RPMI7951 (cell line): ENCODE measurements at places on chromosomes 2 and 18. TPM values are rescaled to one million over a fixed set of nuclear protein-coding genes. Genes with fewer than 3 reads are reported as not detected.
A peak's percentile ranks its signal among the peaks of the same experiment; 100 is the strongest.

The SLC4A3 gene
- 2.8 and 3.0 TPM in 2 replicates for total RNA-seq

The ANTXR1 gene
- 51.3 and 69.7 TPM in 2 replicates for total RNA-seq

DNA sequence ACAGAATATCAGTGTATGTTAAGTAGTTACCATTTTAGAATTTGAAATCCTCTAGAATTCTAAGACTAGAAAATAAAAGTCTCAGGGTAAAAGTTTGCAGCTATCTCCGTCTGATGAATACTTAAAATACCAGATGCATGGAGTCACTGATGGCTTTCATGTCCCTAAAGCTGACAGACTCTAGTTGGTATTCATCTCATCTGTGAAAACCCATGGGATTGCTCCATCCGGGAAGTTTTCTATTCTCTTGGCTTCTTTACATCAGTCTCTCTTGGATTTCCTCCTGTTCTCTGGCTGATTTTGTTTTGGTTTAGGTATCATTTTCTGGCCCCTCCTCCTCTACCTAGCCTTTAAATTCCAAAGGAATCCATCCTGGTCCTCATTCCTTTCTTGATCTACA lies 465.6 kb upstream of the POU3F3 start:
- no peak for DNase-seq

- no peak for DNase-seq
These were observed 77.0 kb upstream of the UBXN4 start for GRCh38 chr2:135664623-135665068.

DNA sequence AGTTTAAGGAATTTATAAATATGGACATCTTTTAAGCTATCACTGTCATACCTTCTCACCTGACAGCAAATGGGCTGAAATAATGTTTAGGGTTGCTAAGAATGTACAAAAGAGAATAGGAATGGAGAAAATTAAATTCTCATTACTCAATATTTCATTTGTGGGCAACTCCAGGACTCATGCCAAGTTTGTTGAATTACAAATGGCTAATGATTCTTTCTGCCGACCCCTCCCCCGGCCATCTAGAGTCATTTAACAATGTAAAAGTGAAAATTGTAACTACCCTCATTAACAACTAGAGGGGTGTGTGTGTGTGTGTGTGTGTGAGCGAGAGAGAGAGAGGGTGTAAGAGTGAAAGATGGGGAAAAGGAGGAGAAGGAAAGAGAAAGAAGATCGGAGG lies 708.5 kb upstream of the FAM98A start:
- DNase-seq = no peak

DNA sequence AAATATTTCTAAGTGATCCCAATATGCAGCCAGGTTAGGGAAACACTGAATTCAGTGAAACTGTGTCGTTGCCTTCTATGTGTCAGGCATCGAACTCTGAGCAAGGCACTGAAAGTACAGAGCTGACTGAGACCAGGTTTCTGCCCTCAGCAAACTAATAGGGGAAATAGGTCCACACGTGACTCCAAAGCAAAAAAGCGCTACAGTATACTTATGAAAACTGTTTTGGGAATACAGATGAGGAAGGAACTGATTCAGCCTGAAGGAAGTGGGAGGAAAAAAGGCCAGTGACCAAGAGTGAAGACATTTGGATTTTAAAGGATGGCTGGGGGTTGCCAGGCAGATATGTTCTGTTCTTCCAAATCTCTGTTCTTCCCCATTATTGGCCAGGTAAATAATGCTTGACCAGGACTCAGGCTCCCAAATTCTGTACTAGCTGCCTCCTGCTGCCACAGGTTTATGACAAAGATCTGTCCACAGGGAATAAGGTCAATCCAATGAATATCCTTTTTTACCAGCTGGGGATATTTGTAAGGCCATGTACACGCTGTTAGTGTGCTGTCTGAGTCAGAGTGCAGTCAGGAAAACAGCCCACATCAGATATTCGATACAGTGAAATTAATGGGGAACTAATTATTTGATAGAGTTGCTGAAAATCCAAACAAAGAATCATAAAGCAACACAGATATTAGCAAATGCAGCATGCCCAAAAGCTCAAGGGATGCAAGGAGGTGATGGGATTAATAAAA lies 24.5 kb upstream of the INPP4A start:
- no peak for DNase-seq

DNA sequence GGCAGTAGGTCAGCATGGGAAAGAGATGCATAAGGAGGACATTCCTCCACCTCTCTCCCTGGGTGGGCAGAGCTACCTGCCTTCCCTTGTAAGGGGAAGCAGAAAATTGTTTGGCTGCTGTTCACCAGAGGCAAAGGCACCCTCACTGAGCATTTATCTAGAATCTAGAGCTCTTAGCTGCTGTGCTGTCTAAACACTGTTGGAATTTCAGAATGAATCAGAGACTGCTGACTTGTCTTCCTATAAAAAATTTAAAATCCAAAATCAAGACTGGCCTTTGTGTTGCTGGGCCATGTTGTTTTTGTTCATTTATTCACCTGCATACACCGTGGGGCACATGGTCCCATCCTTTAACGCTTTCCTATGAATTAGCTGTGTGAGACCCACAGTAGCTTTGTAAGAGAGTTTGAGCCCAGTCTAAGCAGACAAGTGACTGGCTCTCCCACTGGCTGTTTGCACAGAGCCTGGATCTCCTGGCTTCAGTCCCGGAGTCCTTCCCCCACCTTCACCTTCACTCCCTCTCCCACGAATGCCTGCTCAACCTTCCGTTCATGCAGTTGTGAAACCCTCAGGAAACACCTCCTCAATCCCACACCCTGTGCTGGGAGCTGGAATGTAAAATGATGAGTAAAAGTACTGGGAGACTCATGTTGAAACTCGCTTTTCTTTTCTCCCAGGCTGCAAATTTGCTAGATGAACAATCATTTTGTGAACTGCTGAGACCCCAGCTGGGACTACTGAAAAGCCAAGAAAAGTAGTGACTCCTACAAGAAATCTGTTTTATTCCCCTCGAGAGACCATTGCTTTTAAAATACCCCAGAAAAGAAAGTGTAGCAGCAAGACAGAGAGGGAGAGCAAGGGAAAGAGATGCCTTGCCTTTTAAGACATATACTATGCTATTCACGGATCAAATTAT lies 76.2 kb downstream of the FAM168B start:
- no peak for DNase-seq

GRCh38 chr2:18971628-18972027 lies 382.3 kb upstream of the NT5C1B start:
- peak; percentile 53 for DNase-seq

The OSR1 gene
- 3.6 and 3.8 TPM in 2 replicates for total RNA-seq

The SDC1 gene
- total RNA-seq = 28.8 and 42.3 TPM in 2 replicates
